Effector memory CD8-positive, alpha-beta T cell (primary cell): ENCODE measurements at places on chromosomes 3 and 15.
A peak's percentile ranks its signal among the peaks of the same experiment; 100 is the strongest.

DNA sequence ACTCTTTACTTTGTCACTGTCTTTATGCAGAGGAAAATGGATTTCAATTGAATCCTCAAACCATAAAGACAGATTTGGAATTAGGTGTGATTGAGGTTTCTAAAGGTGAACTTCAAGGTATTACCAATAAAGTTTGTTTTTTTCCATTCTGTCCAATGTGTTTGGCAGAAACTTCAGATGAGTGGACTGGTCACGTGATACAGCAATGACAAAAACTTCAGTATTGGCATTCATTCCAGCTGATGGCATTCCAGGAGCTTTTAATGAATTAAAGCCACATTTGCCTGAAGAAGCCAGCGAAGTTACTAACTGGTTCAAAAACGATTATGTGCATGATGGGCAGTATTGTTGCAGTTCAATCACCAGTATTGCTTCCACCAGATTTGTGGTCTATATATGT is 4.5 kb upstream of the MASP1 start:
- DNase-seq: no peak

DNA sequence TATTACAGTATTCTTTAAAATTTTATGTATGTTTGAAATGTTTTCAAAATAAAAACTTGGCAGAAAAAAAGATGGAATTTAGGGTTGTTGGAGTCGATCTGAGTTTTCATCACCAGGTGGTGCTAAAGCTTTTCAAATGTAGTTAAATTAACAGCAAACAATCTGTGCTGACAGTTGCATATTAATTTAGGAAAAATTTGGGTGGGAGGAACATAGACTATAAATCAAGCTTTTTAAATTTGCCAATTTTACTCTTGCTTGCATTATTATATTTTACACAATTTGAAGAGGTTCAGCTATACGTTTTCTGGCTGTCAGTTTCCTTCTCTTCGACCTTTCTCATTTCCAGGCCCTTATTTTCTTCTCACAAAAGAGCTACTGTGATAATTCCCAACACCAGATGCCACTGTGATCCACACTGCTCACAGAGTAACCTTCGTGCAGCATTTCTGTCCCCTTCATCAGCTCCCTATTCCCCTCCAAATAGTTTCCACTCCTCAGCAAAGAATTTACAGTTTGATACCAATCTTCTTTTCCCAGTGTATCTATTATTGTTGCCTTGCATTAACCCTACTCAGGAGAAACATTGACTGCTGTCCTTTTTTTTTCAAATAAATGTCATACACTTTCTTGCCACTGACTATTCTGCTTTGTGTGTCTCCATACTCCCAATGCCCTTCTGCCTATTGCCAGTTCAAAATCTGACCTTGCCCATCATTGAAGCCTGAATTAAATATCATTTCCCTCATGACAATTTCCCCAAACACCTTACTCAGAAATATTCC is 53.4 kb upstream of the EIF5A2 start:
- no peak for DNase-seq

- DNase-seq: no peak
Measured at GRCh38 chr3:190699776-190700175, 162.7 kb downstream of the GMNC start.

DNA sequence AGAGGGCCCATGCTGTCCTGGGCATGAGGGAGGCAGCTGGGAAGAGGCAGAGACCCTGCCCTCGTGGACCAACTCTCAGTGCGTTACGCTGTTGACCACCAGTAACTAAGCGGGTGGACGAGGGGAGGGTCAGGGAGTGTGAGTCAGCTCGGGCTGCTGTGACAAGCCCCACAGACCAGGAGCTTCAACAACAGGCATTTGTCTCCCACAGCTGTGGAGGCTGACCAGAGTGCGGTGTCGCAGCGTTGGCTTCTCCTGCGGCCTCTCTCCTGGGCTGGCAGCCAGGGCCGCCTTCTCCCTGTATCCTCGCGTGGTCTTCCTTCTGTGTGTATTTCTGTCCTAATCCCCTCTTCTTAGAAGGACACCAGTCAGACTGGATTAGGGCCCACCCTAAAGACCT is 13.0 kb downstream of the EFCC1 start:
- DNase-seq: no peak

DNA sequence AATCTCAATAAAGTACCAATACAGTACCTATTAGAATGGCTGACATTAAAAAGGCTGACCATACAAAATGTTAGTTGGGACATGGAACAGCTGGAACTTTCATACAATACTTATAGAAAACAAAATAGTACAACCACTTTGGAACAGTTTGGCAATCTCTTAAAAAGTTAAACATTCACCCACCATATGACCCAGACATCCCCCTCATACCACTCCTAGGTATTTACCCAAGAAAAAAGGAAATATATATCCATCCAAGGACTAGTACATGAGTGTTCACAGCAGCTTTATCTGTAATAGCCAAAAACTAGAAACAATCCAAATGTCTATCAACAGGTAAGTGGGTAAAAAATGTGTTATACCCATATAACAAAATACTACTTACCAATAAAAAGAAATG is 25.2 kb upstream of the ARF4 start:
- no peak for DNase-seq

DNA sequence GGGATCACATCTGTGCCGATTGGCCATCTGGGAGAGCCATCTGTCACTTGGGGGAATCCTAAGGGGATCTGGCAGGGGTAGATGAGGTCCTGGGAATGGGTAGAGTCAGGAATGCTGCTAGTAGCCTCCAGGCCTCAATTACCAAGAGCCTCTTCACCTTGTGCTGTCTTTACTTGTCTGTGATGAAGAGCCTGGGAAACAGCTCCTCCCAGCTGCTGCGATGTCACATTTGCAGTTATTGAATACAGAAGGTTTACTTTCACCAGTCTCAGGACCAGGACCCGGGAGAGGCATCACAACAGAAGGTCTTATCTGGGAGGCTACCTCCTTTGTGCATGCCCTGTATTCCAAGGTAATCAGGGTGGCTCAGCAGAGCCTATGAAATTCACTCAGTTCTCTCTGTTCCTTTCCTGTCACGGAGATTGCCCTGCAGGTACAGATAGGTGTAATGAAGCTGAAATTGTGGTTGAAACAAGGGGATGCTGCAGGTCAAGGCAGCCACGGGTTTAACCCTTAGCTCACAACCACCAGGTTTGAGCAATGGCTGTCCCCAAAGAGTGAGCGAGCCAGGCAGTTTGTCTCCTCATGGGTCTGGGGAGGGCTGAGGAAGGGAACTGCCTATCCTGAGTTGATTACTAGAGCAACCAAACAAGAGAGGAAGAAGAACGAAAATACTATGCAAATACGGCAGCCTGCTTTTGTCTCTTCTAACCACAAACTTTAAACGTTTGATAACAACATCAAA is 298.9 kb upstream of the RORA start:
- DNase-seq: no peak

DNA sequence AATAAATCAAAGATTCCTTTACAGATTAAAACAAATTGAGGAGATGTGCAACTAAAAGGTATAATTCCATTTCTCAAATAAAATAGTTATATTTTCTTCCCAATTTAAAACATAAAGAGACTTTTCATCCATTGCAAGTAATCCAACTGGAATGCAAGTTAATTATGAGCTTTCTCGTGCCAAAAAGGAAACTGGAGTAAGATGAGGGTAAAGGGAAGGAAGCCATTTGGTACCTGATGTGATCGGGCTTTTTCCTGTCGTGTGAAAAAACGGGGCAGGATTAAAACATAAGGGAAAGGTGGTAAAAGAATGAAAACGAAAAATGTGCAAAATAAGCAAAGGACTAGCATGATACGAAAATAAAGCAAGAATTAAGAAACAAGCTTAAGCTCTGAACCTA is 41.8 kb upstream of the XXYLT1 start:
- DNase-seq: no peak

DNA sequence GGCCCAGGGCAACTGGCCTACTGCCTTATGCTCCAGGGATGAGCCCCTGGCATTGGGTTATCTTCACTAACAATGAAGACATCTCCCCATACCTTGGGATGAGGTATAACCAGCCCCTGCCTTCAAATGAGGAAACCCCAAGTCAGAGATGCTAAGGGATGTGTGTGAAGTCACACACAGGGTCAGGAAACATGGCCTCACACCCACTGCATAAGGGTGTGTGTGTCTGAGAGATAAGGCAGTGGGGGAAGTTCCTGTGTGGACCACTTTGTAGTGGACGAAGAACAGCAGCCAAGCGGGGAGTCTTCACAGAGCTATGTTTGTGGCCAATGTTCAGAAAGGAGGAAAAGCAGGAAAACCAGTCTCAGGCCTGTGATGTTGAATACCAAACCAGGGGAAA is 10.5 kb downstream of the ELP6 start:
- no peak for DNase-seq

DNA sequence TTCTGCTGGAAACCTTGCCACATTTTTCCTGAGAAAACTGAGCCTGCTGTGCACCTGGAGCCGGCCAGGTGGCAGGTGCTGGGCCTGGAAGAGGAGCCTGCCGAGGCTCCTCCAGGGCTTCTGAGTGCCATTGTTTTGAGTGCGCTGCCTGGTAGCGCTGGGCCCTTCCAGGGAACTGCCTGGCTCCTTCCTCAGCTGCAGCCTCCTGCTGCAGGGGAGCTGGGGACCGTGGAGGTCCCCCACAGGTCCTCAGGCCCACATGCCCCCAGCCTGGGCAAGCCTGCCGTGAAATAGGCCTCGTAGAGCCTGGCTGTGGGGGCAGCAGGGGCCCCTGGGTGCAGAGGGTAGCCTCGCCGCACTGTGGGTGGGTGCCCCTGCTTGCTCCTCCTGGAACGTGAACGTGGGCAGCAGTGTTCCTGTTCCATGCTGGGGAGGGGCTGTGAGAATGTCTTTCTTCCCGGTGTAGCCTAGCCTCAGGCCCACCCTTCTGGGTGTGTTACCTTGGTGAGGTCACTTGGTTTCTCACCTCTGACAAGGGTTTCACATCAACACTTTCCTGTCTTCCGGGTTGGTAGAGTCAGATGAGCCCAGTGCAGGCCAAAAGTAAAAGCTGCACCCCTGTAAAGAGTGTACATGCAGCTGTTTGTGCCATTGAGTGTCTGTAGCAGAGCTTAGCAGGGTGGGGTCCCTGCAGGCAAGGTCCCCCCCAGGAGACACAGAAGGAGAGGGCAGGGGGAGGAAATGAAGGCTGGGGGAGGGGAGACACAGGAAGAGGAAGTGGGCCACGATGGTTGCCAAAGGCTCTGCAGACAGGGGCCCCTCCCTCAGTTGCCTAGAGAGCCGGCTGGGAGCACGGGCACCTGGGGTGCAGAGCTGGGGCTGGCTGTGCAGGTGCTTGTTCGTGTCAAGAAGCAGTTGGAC is 34.5 kb downstream of the KLF13 start:
- peak; percentile 83 for DNase-seq

GRCh38 chr3:35592589-35593295 is 46.6 kb upstream of the ARPP21 start:
- no peak for DNase-seq

DNA sequence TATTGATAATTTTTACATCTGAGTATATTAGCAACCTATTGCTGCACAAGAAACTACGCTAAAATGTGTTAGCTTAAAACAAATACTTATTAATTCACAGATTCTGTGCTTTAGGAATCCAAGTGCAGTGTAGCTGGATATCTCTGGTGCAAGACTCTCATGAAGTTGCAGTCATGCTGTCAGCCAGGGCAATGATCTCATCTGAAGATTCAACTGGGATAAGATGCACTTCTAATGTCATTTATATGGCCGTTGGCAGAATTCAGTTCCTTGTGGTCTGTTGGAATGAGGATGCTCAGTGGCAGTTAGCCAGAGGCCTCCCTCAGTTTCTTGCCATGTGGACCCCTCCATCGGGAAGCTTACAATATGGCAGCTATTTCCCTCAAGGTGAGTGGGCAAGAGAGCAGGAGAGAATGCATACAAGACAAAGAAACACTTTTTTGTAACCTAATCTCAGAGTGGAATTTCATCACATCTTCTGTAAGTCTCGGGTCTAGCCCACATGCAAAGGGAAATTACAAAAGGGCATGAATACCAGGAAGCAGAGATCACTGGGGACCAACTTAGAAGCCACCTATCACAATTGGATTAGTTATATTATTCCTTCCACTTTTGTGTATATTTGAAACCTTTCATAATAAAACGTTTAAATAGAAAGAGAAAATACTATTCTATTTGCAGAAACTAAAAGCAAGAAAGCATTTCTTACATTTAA is 61.6 kb downstream of the DPH6 start:
- DNase-seq: no peak

DNA sequence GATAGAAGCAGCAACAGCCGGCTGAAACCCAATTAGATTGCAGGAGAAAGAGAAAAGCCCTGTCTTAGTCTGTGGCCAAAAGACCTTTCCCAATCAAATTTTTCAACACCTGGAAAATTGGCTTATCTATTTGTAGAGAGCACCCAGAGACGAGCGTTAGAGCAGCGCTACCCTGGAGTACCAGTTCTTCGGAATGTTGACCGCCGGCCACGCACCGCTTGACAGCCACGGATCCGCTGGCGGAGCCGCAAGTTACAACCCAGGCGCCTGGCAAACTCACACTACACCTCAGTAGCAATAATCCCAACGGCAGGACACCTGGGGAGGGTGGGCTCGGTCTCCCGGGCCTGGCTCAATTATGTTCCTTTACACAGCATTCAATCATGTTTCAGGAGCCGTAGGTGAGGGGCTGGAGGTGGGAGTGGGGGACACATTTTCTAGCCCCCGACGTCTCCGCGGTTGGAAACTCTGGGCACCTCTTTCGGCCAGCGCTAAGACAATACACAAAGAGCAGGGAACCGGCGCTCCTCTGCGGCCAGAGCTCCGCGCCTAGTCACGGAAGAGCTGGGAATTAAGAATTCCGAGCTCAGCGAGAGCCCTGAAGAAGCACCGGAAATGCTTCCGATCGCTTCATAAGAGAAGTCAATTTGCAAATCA is 1.2 kb downstream of the MB21D2 start:
- DNase-seq: no peak

- DNase-seq: no peak
Measured at GRCh38 chr3:52226229-52226817, 878 bp upstream of the TLR9 start.

GRCh38 chr3:147387291-147387884 is 19.0 kb downstream of the ZIC4 start:
- DNase-seq: no peak

DNA sequence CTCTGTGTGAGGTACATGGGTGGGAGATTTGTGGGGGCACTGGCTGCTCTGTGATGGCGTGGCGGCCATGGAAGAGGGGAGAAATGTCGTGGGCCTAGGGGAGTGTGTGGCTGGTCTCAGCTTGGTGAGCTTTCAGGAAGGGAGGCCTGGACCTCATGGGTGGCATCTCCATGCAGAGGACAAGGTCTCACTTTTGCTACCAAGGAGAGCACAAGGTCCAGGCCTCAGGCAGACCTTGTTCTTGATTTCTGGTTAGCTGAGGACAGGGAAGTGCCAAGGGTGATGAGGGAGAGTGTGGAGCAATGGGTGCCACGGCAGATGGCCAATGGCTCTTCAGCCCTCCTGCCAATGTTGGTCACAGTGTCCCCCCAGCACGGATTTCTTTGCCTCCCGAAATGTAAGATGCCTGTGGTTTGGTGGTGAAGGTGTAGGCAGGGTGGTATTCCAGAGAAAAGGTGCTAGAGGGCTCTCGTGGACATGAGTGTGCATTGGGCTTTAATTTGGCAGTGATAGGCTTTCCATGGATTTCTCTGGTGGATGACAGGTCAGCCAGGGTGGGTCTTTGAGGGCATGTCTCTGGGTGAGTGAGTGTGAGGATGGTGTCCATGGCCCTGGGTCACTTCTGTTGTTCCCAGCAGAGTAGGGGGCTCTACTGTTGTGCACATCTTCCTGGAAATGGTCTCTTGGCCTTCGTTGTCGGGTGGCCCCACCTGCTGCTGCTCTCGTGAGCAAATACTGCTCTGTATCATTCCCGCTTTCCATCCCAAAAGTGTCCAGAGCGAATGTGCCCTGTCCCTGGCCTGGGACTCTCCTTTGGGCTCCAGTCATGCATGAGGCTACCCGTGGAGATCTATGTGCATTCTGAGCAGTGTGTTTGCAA is 108.0 kb downstream of the SNRPN start:
- DNase-seq: no peak

- DNase-seq: no peak
Measured at GRCh38 chr3:78844307-78844706, 923.5 kb downstream of the ROBO1 start.
